Muscle of leg (tissue), 16 donors: ENCODE measurements at places on chromosomes 5 and 9.

DNA sequence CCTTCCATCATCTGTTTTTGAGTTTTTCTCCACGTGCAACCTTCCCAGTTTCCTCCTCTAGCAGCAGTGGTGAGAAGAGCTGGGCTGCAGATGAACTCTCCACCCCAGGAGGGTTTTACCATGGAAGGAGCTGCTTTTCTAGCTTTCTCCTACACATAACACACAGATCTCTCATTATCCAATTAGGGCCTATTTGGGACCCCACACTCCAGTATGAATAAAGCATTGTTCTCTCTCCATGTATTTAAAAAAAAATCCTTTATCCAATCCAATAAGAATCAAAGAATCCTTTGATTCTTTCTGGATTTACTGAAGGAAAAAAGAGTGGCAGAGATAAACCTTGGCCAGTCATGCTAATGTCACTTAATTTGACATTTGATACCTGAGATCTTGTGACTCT is 31.6 kb upstream of the NAA35 start:
- no peak for DNase-seq

GRCh38 chr9:127642082-127642740 is 30.1 kb downstream of the STXBP1 start:
- DNase-seq, result no peak

- no peak for DNase-seq
Observed at GRCh38 chr9:96202971-96203780, 98.8 kb downstream of the HSD17B3 start.

GRCh38 chr5:10789726-10790125 is 28.7 kb upstream of the DAP start:
- no peak for DNase-seq

- no peak for DNase-seq
Observed at GRCh38 chr5:152406082-152406481, 1.0 kb upstream of the NMUR2 start.

DNA sequence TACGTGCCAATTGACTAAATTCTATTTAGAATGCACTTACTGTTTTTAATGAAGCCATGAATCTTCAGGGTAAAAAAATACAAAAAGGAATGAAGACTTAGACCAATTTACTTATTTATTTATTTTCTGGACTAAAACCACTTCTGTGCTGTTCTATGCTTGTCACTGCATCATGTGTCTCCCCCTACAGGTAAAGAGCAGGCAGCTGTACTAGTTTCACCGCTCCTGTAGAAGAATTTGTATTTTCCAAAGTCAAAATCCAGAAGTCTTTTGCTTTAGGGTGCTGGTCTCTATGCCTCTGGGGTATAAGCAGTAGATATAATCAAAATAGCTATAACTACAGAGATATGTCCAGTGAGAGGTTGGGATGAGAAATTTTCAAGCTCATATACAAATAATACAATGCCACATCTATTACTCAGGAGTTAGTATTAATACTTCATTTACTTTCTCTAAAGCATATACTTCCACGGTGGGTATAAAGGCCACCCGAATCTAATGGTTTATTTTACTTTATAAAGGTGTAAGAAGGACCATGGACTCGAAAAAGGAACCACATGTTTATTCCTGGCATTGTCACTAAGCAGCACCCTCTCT is 591.5 kb downstream of the RAB3C start:
- DNase-seq, result peak; percentile 82
